NCI-H345 (cell line): ENCODE measurements at places on chromosomes 6 and 20.

DNA sequence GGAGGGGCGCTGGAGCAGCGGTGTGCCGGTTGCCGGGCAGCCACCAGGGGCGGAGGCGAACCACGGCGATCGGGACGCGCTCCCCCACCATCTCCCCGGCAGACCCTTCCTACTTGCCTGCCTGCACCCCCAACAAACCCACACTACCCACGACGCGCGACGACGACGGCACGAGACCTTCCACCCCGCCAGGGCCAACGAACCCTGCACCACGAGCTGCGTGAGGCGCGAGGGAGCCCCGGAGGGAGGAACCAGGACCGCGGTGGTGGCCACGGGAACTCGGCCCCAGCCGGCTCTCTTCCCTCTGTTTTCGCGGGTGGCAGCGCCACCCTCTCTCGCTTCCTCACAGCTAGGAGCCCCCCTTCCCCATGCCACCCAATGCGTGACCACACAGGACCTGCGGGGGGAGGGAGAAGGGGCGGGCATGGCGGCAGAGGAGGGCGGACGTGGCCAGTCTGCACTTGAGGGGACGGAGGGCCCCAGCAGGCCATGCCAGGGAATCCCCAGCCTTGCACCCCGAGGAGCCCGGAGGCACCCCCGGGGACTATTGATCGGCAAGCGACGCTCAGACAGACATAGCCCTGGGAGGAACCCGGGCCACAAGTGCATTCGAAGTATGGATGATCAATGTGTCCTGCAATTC, 1516.4 kb upstream of the DEFB115 start:
- DNase-seq = no peak

DNA sequence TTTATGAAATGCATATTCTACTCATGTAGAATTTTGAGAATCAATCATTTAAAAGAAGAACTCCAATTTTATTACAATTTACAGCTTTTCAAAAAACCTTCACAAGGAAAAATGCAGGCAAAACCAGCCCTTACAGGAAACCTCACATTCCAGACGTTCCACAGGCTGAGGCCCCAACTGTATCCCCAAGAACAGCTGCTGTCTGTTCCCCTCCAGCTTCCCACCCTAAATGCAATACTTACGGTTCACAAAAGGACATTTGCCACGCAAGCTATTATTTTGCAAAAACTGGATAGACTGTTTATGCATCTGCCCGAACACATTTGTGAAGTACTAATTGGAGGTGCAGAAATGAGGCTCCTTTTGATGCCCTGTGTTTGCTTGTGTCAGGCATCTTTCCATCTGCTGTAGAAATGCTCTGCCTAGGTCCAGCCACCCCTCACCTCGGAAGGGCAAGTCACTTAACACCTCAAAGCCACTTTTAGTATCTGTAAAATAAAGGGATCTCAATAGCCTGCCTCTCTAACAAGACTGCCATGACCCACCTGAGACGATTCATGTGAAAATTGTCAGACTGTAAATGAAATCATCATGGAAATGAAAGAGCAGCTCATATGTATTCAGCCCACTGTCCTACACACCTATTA, 26.5 kb downstream of the PDE10A start:
- DNase-seq = no peak

- DNase-seq = no peak
Observed at GRCh38 chr20:38927902-38928578, 1.8 kb downstream of the FAM83D start.

- no peak for DNase-seq
Observed at GRCh38 chr20:53850319-53850718, 220.1 kb downstream of the BCAS1 start.

DNA sequence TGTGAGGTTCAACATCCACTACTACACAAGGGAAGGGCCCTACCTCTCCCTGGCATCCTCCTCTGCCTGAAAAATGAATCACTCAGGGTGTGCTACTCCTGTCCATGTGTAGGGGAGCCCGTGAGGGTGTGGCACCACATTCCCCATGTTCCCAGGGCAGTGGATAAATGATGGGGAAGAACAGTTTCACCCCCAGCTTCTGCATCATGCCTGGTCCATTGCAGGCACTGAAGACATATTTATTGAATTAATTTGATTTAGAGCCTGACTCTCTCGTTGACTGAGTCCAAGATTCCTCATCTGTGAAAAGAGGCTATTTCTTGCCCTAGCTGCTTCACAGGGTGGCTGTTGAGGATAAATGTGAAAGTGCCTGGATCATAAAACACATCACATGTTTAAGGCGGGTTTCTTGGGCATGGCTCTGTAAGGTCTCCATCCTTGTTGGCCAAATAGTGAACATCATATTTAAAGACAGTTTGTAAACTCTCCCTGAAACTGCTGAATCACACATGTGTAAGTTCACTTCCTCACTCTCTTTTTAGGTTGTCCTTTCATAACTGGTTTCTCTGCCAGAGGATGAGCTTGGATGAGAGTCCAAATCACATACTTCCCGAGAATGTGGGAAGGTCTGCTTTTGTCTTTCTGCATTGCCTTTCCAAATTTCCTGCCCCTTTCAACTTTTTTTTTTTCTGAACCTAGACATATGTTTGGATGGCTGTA, 79.7 kb upstream of the FYN start:
- peak; percentile 45 for DNase-seq

DNA sequence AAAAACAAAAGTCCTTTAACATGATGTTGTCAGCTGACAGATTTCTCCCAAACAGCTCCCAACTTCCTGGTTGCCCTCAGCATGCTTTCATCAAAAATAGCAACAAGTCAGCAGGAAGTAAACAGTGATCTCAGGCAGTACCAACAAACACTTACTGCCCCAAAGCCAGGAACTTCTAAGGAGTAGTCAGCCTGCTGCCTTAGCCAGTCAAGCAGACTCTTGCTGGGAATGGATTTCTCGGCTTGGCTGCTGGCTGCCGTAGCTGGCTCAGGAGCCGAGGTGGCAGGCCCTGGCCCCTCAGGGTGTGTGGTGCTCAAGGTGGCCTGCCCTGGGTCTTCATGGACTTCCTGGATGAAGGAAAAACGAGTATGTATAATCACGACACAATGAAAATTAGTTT, 46.6 kb upstream of the EMILIN3 start:
- DNase-seq = no peak

GRCh38 chr6:56963043-56963442, 8.1 kb downstream of the BEND6 start:
- no peak for DNase-seq

DNA sequence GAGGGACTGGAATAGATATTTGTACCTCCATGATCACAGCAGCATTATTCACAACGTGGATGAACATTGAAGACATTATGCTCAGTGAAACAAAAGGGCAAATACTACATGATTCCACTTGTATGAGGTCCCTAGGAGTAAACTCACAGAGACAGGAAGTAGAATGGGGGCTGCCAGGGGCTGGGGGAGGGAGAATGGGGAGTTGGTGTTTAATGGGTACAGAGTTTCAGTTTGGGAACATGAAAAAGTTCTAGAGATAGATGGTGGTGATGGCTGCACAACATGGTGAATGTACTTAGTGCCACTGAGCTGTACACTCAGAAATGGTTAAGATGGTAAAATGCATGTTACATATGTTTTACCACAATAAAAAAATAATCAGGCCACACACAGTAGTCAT, 164.3 kb upstream of the RREB1 start:
- DNase-seq = no peak

DNA sequence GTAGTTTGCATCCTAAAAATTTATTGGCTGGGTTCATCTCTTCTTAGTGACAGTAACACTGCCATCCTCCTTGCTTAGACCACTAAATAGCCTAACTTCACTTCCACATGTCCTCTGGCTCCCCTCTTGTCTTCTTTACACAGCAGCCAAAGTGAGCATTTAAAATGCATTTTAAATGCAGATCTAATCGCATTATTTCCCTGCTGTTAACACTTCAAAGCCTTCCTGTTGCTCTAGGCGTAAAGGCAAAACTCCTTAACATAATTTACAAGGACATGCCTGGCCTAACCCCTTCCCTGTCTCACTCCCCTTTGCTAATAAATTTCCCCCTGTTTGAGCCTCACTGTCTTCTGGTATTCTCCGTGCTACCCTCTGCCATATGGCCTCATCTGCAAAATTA, 26.5 kb downstream of the NKAIN2 start:
- DNase-seq = no peak

- DNase-seq = no peak
Observed at GRCh38 chr6:131967948-131968347, 16.8 kb upstream of the CCN2 start.

GRCh38 chr6:37306624-37307222, 47.1 kb upstream of the RNF8 start:
- DNase-seq = no peak

DNA sequence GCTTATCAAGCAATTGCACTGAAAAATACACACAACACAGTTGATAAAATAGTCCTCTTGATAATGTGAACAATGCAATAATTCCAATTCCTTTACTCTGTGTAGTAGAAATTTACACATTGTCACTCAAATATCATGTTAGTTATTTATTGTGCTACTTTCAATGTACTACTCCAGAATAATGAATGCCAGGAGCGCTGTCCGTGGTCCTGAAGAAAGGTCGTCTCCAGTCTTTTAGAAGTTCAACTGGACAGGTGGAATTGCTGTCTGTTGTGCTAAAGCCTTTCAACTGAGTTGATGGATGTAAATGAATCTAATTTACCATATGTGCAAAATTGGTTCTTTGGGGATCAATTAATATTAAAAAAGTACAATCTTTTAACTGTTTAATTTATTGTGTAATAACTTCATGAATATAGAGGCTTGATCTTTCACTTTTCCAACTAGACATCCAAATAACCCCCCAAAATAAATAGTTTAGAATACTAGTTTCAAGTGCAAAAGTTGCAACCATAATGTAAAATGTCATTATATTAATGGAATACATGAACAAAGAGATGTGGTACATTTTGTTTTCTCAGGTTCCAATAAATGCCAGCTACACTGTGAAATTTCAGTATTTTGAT, 3.2 kb downstream of the GRIK2 start:
- no peak for DNase-seq

- DNase-seq = no peak
Observed at GRCh38 chr6:55047451-55048044, 126.8 kb upstream of the HCRTR2 start.

DNA sequence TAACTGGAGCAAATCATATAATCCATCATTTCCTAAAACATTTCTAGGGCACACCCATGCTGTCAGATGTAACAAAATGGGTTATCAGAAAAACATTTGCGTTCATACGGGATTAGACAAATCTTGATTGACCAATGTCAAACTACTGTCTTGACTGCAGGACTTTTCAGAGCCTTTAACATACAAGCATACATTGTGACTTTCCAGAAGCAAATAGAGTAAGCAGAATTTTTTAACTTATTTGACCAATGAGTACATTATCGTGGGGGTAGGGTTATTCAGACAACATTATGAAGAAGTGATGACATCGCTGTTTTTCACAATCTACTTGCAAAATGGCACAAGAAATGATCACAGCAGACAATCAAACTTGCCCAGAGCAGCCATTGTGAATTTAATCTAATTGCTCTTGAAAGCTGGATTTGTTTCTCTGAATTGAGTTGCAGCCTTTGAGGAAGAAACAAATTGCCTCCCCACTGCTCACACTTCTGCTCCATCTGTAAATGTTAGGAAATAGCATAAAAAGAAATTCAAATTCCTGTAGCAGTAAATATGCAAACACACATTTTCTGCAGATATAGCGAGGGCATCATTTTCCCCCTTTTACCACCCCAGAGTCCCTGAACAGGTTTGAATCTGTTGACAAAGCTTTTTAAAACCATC, 133.0 kb upstream of the DOK5 start:
- DNase-seq = no peak

- DNase-seq = no peak
Observed at GRCh38 chr20:7332169-7332568, 564.7 kb downstream of the BMP2 start.

GRCh38 chr20:46108435-46108841, 9.7 kb upstream of the CD40 start:
- no peak for DNase-seq

GRCh38 chr6:33298773-33299236, at the start of gene RGL2:
Gene RGL2, minus strand, starts transcription at chr6:33298942. Its CDS starts 332 bp downstream, at chr6:33298610.
- peak; percentile 66 for DNase-seq

DNA sequence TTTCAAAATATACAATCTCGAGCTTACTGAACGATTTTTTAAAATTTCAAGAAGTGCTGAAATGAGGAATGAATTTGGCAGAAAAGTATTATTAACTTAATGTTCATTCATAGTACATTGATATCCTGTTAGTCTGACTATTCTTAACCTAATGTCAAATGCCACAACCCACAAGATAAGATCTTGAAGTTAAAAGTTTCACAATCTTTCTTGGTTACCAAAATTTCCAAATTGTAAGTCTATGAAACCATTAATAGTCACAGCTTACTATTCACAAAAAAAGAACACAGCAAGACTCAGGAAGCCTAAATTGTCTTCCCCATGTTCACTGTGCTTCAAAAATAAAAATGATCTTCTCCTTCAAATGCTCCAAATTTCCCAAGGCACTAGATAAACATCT, 71.3 kb downstream of the HACE1 start:
- DNase-seq = no peak

- no peak for DNase-seq
Observed at GRCh38 chr6:49551866-49552129, 1.3 kb downstream of the C6orf141 start.

- DNase-seq = no peak
Observed at GRCh38 chr6:130888246-130888645, 61.0 kb downstream of the SMLR1 start.

- DNase-seq = no peak
Observed at GRCh38 chr6:51292659-51293058, 474.0 kb downstream of the TFAP2B start.

- no peak for DNase-seq
Observed at GRCh38 chr20:41424546-41424945, 57.9 kb upstream of the EMILIN3 start.

GRCh38 chr20:48584391-48585060, 243.3 kb downstream of the PREX1 start:
- DNase-seq = no peak

DNA sequence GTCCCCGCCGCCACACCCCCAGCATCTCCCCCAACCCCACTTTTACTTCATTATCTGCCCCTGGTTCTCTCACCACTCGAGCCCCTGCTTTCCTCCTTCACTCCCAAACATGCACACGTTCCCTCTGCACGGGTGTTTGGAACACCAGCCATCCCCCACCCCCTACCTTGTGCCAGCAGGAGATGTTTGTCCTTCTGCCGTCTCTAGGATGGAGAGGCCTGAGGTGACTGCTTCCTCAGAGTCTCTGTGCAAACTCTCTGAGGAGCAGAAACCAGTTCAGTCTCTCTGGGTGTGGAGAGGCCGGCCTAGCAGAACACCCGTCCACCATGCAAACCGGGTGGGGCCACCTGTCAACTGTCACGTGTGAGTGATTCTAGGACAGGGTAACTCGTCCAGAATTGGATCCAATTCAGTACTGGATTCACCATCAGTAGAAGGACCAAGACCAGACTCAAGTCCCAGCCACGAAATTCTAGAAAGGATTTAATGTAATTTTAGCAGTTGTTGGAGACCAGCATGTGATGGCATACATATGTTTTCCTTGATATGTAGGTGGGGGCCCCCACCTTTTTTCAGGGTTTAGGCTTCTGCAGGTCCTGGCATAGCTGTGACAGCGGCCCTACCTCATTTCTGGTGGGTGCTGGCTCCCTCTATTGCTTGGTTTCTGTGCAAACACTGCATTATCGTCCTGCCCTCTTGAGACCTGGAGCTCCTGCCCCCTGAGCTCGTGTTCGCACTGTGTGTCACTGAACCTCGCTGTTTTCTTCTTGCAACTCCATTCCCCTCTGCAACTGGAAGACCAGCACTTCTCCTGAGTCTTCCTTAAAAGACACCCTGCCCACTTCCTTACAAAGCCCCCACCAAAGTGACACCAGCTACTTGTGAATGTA, at the start of gene RAET1E:
Gene RAET1E, minus strand, starts transcription at position 259 of the 890 bp plus-strand sequence. CDS start 7,212 bp downstream, outside the sequence.
- no peak for DNase-seq

- DNase-seq = no peak
Observed at GRCh38 chr6:136405420-136406029, 115.9 kb upstream of the BCLAF1 start.

- DNase-seq = no peak
Observed at GRCh38 chr6:34391473-34391785, 1.0 kb downstream of the NUDT3 start.
